ENCODE measurements at places on chromosomes 5 and 9. TPM values are rescaled to one million over a fixed set of nuclear protein-coding genes. Genes with fewer than 3 reads are reported as not detected.

The ZFP2 gene
- total RNA-seq: 1.3 TPM

- DNase-seq: peak; percentile 52
Measured at GRCh38 chr5:139178935-139179334, 19.2 kb downstream of the SIL1 start.

The RALGPS1 gene
- 18.6 TPM for total RNA-seq

The TLX3 gene
- total RNA-seq: not detected

GRCh38 chr9:134304690-134305089 lies 21.6 kb upstream of the RXRA start:
- DNase-seq: no peak

The PPP1R2B gene
- not detected for total RNA-seq

GRCh38 chr9:83583151-83584014 lies 39.6 kb upstream of the IDNK start:
- DNase-seq: peak; percentile 90

The GRIA1 gene
- 0.28 TPM for total RNA-seq

DNA sequence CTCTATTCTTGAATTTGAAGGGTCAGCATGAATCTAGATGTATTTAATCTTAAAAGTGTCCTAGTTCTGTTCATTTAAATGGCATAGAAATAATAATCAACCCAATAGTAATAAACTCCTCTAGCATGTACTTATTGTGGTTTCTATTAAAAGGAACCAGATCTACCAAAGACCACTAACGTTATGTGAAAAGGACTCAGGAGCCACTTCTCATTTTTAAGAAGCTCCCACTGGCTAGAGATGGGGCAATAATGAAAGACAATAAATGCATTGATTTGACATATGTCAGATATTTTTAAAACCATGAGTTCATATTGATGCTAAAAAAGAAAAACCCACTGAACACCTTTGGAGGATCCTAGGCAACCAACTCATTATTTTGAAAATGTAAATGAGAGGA lies 191.9 kb downstream of the ATP10B start:
- no peak for DNase-seq

- no peak for DNase-seq
Measured at GRCh38 chr5:73515232-73515631, 17.0 kb downstream of the BTF3 start.

GRCh38 chr9:91515074-91515687 lies 91.5 kb upstream of the NFIL3 start:
- no peak for DNase-seq

The PCDHB11 gene
- 2.9 TPM for total RNA-seq

GRCh38 chr5:84253946-84254345 lies 130.7 kb downstream of the EDIL3 start:
- DNase-seq: no peak

GRCh38 chr9:128078504-128079434 lies 10.7 kb downstream of the SLC25A25 start:
- peak; percentile 63 for DNase-seq

- DNase-seq: no peak
Measured at GRCh38 chr9:126337729-126338372, 11.2 kb downstream of the MVB12B start.

- peak; percentile 84 for DNase-seq
Measured at GRCh38 chr9:110126986-110127864, 80.7 kb downstream of the C9orf152 start.

- no peak for DNase-seq
Measured at GRCh38 chr5:107215611-107216010, 455.1 kb downstream of the EFNA5 start.

GRCh38 chr5:141042555-141042954 lies 8.6 kb upstream of the PCDHB1 start:
- no peak for DNase-seq

- DNase-seq: no peak
Measured at GRCh38 chr9:78236551-78236910, 656 bp downstream of the CEP78 start.

DNA sequence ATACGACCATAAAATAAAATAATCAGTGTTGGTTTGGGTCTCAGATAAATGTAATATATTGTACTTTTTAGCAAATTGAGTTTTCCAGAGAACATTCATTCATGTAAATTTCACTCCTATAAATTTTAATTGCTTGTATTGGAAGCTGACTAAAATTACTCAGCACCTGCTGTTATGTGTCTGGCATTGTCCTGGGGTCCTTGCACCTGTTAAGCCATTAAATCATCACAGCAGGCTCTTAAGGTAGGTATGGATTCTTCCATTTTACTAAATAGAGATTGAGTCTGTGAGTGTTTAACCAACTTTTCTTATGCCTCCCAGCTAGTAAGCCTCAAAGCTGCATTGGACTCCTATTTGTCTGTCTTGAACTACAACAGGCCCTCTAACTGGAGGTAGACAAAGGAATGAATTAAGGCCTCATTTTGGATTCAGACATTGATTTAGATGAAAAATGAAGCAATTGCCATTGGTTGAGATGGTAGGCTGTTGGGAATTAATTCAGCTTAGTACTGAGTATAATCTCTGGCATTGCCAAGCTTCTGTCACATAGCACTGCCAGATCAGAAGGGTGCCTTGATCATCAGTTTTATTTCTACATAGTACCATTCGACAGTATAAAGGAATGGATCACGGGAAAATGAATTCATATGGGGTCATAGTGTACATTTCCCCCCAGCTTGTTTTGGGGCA lies 78.9 kb downstream of the PARP8 start:
- no peak for DNase-seq

GRCh38 chr5:4643190-4643589 lies 496.9 kb upstream of the ADAMTS16 start:
- DNase-seq: no peak

DNA sequence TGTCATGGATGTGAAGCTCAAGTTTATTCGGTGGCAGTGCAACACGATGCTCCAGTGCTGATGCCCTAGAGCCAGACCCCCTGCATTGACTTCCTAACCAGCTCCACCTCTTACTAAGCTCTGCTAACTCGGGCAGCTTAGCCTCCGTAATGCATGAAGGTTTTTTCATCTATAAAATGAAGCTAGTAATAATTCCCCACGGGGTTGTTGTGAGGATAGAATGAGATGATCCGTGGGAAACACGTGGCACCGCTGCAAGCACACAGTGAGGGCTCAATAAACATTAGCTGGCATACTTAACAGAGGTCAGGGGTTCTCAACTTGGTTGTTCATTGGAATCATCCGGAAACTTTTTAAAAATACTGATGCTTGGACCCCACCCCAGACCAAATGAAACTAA lies 6.8 kb downstream of the ENC1 start:
- DNase-seq: no peak

The PCDHA9 gene
- total RNA-seq: 0.48 TPM

- DNase-seq: no peak
Measured at GRCh38 chr5:117262572-117263131, 688.0 kb upstream of the SEMA6A start.

The MEF2C gene
- 0.50 TPM for total RNA-seq

The C5orf58 gene
- total RNA-seq: 1.2 TPM

DNA sequence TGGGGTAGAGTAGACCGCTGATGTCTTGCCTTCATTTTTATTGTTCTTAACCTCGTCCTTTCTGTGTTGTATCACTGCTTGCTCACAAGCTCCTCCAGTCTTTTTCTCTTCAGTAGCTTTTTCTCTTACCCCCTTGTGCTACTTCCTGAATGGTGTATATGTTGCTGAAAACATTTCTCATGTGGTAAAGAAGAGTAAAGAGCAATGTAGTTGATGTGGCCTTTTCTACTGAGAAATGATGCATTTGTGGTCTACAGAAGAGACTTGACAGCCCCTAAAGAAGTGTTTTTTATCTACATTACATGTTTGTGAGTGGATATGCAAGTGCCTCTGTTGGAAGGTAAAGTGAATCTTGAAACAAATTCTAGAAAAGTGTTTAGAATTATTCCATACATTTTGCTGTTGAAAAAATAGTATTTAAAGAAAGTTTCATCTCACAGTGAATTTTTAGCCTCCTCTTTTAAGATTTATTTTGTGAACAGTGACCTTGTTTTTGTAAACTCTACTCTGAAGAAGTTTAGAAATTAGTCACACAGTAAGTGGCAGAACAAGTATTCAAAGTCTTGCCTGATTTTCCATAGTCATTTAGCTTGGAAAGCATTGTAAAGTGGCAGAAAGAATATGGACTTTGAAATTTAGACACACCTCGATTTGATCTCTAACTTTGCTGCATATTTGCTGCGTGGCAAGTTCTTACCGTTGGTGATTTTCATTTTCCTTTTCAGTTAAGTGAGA lies 17.4 kb downstream of the CDC42SE2 start:
- DNase-seq: no peak

DNA sequence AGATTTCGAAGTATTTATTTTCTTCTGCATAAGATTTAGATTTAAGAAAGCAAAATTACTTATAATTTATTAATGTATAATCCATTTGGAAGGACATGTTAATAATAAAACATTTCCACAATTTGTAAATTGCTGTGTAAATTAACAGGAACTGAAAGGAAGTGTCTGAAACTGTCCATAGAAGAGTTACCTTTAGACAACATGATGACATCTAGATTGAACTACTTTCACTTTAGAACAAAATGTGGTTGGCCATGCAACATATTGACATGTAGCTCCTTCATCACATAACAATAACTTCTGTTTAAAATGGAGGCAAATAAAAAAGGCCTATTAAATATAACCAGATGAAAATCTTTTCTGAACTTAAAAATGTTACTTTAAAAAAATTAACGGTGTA lies 1849.5 kb upstream of the ACO1 start:
- no peak for DNase-seq

The SAPCD2 gene
- total RNA-seq: 24.9 TPM

DNA sequence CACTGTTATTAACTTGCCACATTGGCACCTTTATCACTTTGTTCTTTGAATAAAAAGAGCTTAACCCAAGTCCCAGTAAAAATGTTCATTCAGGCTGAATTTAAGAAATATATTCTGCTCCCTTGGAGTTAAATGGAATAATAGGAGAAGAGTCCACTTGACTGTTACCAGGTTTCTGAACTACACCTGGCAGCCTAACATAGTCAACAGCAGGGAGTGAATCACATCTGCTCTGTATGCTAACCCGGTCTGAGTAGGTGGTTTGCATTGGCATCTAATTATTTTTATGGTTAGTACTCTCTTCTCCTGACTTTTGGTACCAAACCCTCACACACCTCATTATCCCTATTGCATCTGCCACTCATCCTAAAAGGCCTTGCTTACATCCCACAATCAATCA lies 86.7 kb downstream of the STK32A start:
- no peak for DNase-seq

DNA sequence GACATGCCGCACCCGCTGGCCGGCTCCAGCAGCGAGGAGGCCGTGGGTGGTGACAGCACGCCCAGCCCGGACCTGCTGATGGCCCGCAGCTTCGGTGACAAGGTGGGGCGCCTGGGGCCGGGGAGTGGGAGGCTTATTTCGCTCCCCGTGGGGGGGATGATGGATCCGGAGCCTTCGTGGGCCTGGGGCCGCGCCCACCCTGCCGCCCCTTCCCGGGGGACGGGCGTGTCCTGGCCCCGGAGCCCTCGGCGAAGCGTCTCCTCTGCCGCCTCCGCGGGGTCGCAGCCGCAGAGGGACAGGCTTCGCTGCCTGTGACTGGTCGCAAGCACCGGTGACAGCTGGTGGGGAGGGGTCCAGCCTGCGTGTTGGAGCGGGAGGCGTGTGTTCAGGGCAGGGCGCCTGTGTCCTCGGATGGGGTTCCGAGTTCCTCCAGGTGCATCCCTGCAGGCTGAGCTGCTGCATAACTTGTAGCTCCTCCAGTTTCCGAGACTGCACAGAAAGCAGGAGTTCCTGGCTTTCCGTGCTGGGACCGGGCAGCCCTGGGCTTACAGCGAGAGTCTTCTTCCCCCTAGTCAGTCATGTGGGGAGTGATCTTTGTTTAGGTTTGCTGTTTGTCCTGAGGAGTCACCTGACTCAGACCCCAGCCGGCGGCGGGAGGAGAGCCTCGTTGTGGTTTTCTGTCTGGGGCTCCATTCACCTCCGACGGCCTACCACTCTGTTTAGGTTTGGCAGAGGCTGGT lies 666 bp downstream of the SNX30 start:
- peak; percentile 90 for DNase-seq

DNA sequence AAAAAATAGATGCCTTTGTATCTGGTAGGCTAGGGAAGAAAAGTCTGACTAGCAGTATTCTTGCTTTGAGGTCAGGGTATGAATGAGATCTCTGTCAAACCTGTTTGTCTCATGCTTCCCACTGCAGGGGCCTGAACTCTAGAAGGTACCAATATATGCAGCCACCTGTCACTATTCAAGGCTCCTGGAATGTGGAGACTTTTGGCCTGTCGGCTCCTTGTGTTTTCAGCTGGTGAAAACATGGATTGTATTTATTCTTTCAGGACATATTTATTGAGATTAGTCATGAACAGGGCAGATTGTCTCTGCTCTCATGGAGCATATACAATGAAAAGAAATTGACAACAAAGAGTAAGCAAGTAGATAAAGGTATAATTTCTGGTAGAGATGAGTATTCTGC lies 255.8 kb downstream of the ARHGAP26 start:
- no peak for DNase-seq

GRCh38 chr9:16974436-16974835 lies 104.0 kb upstream of the BNC2 start:
- no peak for DNase-seq

DNA sequence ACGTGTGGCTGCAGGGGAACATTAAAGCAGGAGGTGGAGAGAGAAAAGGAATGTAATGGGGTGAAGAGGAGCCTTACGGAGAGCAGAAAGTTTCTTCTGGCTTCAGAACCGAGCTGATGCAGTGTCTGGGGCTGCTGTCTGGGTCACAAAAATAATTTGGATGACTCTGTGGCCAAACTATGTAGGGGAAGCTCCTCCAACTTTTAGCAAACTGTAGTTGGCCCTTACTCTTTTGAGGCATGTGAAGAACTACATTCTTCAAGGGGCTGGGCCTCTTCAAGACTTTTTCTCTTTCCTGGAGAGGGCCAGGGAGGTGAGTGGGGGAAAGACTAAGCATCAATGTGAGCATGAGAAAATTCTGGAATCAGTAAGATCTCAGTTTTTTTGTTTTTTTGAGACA lies 31.9 kb upstream of the SPARC start:
- no peak for DNase-seq

DNA sequence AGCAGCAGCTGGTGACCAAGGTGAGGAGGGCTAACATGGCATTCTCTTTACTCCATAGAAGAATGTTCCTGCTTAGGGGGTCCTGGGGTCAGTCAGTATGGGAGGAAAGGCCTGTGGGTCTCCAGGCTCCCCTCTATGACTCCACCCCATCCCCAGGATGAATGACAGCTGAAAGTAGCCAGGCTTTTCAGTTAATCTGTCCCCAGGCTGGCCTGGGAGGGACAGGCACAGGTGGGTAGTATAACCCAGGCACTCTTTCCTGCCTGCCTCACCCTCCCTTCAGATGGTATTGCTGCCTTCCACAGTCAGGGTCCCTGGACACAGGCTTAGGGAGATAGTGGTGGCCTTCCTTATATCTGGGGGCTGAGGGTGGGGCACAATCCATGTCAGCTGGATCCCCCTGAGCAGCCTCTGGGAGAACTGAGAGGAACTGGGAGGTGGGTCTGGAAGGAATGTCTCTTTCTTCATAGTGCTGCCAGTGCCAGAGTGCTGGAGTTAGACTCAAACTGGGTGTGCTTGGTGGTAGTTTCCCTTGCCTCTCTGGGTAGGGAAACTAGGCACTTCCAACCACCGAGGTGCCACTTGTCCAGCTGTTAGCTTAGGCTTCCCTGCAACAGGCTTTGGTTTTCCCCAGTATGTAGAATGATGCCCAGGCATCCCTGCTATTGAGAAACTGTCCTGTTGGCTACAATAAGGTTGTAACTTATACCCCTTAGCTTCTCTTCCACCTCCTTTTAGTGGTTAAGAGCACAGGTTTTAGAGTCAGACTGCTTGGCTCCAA lies 27.8 kb downstream of the LARP1 start:
- DNase-seq: no peak

- DNase-seq: no peak
Measured at GRCh38 chr5:127307868-127308267, 17.3 kb downstream of the MEGF10 start.

GRCh38 chr5:33611877-33612276 lies 171.1 kb downstream of the TARS1 start:
- DNase-seq: no peak
